ENCODE measurements at places on chromosomes 5 and 9. TPM values are rescaled to one million over a fixed set of nuclear protein-coding genes. Genes with fewer than 3 reads are reported as not detected.

DNA sequence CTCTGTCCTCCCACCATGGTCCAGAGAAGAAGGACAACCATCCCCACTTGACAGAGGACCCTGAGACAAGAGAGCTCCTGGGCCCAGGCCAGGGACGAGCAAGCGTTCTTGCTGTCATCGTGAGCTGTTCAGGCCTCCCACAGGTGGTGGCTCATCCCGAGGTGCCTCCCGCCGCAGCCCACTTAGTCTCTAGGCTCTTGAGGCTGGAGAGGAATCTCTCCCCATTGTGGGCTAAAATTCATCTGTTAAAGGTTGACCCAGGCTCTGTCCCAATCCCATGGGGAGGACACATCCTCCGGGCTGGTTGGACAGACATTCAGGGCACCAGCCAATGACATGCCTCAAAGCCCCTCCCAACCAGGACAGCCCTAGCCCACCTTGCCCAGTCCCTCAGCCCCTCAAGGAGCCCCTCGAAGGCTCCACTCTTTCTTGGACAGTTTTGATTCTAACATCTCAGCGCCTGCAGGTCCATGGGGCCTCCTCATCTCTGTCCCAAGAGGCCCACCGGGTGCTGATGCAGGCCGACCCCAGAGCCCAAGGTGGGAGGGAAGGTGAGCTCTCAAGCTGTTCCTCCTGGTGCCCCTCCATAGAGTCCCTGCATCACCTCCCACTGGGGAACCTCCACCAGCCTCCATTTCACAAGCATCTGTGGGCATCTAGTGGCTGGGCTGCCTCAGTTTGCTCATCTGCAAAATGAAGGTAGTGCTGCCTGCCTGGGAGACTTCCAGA, 52.9 kb downstream of the BARX1 start:
- DNase-seq, result no peak
- H3K4me3 ChIP-seq, result no peak overlapping the region
- no peaks in the 10 kb centered on the region for H3K36me3 ChIP-seq

DNA sequence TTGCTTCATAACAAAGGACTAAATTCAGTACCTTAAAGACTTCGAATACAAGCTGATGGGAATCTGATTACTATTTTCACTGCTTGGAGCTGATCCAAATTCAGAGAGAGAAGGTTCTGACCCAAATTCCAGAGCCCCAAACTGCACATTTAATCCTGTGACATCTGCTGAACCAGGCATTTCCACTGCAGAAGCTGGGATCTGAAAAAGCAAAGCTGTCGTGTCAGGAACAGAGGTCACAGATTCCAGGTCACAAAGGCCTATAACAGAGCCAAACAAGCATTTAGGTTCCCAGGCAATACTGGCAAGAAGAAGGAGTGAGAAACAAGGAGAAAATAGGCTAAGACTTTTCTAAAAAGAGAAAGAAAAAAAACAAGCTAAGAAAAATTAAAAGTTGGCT, 105.3 kb downstream of the UBAP2 start:
- DNase-seq, result no peak
- no peaks in the 10 kb centered on the region for H3K27me3 ChIP-seq
- no peak overlapping the region for H3K4me3 ChIP-seq

GRCh38 chr9:81609782-81610739, 79.3 kb downstream of the TLE1 start:
- no peak overlapping the region for H3K27ac ChIP-seq
- no peaks in the 10 kb centered on the region for H3K4me1 ChIP-seq
- H3K4me3 ChIP-seq, result no peak overlapping the region

GRCh38 chr5:6399980-6400910, 21.9 kb upstream of the MED10 start:
- H3K4me1 ChIP-seq, result no peaks in the 10 kb centered on the region
- H3K27ac ChIP-seq, result no peak overlapping the region
- H3K27me3 ChIP-seq, result no peaks in the 10 kb centered on the region
- H3K36me3 ChIP-seq, result no peaks in the 10 kb centered on the region
- H3K4me3 ChIP-seq, result no peak overlapping the region

DNA sequence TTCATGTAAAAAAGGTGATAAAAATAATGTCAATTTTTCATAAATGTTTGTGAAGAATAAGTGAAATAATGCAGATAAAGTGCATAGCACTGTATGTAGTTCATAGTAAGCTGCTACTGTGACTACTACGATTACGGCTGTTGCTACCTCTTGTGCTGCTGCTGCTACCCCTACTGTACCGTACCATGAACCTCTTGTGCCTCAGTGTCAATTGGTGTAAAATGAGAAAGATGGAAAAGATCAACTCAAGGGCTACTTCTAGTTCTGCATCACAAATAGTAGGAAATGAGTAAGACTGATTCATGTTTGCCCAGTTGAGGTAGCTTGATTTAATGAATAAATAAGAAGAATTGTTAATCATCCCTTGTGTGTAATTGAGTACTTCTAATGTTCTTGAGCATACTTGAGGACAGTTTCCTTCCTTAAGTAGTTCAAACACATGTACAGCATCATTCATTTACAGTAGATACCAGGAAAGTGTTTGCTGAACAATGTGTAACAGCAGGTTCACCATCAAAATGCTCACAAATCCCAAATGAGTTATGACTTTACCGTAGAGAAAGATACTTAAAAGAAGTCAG, 200.0 kb upstream of the ATP10B start:
- no peaks in the 10 kb centered on the region for H3K36me3 ChIP-seq
- no peaks in the 10 kb centered on the region for H3K4me1 ChIP-seq
- no peaks in the 10 kb centered on the region for H3K27me3 ChIP-seq
- H3K27ac ChIP-seq, result no peak overlapping the region
- DNase-seq, result no peak
- no peak overlapping the region for H3K4me3 ChIP-seq

DNA sequence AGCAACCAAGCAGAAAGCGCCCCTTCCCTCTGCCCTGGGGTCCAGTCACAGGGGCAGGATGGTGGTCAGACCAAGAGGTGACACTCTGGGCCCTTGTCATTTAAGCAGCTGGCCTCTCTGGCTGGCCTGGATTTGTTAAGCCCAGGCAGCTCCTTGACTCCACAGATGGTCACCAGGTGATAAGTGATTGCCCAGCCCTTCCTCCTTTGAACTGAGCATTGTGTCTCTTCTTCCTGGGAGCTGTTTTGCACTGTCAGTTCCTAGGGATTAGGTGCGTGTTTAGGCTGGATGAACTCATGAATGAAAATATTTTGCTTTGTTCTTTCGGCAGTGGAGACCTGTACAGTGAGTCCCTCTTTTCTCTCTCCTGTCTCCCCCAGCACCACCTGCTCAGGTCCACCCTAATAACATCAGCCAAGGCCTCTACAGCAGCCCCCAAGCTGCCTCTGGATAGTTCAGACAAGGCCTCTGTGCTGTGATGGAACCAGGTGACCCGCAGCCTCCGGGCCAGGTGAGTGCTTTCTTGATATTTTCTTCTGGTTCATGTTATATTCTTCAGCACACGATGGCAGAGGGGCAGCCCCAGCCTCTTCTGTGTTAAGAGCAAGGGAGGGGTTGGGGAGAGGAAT, 139.7 kb upstream of the PITX1 start:
- H3K27ac ChIP-seq, result no peak overlapping the region
- no peaks in the 10 kb centered on the region for H3K4me1 ChIP-seq
- H3K4me3 ChIP-seq, result no peak overlapping the region
- no peaks in the 10 kb centered on the region for H3K27me3 ChIP-seq
- no peaks in the 10 kb centered on the region for H3K36me3 ChIP-seq

The PTGS1 gene
- 0.28 TPM for total RNA-seq

The SHOC1 gene
- not detected for total RNA-seq

- peaks cover 58% of the 10 kb centered on the region for H3K4me1 ChIP-seq
- H3K36me3 ChIP-seq, result no peaks in the 10 kb centered on the region
- peak; percentile 11 for DNase-seq
- no peak overlapping the region for H3K27ac ChIP-seq
These were observed 114.1 kb downstream of the MLLT3 start for GRCh38 chr9:20508242-20508641.

The CAVIN4 gene
- 0.19 TPM for total RNA-seq

DNA sequence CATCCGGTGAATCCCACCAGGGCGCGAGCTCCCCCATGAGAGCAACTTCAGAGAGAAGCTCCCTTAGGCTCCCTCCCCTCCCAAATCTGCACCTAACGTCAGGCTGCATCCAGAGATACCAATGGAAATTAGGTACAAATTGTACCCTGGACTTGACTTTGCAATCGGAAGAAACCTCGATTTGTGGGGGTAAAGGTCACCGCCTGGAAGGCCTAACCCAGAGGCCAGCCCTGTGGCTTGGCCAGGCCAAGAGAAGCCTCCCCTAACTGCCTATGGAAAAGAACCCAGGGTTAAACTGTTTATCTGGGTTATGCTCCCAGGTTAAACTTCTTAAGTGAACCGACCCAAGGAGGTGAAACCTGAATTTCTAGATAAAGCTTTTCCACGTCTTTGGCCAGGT, 80.4 kb downstream of the GTF3C4 start:
- H3K36me3 ChIP-seq, result no peaks in the 10 kb centered on the region
- H3K27me3 ChIP-seq, result no peaks in the 10 kb centered on the region
- no peak overlapping the region for H3K27ac ChIP-seq
- no peak overlapping the region for H3K4me3 ChIP-seq

GRCh38 chr9:91905237-91905650, 44.8 kb downstream of the ROR2 start:
- H3K27ac ChIP-seq, result no peak overlapping the region
- H3K36me3 ChIP-seq, result no peaks in the 10 kb centered on the region
- H3K27me3 ChIP-seq, result no peaks in the 10 kb centered on the region
- no peak for DNase-seq
- peak overlapping the region; percentile 38 for H3K4me3 ChIP-seq

The SCAMP1 gene
- total RNA-seq, result 29.7 TPM

DNA sequence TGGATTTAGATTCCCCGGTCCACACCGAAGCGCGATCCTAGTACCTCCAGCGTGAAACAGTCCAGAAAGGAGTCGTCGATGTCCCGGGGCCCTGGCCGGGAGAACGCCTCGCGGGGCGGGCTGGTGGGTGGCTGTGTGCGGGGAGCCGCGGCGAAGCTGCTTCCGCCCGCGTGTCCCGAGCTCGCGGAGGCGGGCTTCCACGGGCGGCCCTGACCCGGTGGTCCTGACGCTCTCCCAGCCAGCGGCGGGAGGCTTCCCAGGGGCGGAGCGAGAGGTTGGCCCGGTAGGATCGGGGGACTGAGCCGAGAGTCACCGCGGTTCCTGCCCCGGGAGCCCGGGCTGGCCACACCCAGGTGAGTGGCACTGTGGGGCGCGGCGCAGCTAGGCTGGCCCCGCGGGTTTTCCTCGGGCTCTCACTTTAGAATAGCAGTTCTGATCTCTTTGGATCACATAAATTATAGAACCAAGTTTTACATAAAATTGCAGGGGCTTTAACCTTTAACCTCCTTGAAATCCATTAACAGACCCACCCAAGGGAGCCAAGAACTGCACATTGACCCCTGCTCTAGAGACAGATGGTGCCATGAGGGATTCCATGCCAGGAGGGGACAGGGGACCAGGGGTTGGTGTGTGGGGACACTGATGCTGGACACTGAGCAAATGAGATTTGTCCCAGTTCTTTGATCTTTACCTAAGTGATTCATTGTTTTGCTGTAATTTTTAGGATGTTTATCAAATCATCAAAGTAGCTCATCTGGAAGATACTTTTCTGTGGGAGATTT, 29.2 kb upstream of the IL31RA start:
- H3K27ac ChIP-seq, result no peak overlapping the region
- DNase-seq, result no peak
- peaks cover 11% of the 10 kb centered on the region for H3K27me3 ChIP-seq
- no peaks in the 10 kb centered on the region for H3K36me3 ChIP-seq

DNA sequence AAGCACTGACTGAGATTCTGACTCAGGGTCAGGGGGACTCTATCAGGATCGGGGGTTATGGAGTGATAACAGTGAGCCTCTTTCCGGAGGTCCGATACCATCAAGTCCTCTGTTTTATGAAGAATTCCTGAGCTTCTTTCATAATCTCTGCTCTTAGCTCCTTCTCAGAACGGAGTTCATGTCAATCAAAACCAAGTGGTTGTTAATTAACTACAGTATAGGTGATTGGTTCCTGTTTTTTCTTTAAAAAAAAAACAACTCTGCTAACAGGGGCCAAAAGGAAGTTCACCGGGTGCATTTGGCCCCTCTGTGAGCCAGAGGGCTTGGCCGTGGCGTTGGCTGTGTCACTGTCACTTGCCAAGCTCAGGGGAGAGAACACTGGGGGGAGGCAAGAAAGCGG, 4.0 kb downstream of the GFI1B start:
- H3K4me3 ChIP-seq, result no peak overlapping the region
- peaks cover 12% of the 10 kb centered on the region for H3K27me3 ChIP-seq
- H3K27ac ChIP-seq, result no peak overlapping the region
- H3K4me1 ChIP-seq, result peaks cover 13% of the 10 kb centered on the region
- DNase-seq, result no peak

DNA sequence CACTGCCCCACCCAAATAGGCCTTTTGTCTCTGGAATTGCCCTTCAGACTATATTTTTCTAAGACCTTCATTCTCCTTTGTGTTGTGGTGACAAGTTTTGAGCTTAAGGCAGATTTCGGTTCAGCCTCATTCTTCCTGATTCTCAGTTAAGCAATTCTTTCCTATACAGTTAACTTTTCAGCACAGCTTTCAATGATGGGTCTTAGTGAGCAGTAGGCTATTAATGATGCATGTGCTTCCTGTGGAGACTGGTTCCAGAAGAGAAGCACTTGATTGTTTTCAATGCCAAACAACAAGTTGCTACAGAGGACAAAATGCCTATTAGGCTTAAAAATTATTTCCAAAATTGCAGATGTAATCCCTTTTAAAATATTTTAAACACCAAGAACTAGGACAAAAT, 47.7 kb upstream of the TLX3 start:
- H3K36me3 ChIP-seq, result no peaks in the 10 kb centered on the region
- H3K27ac ChIP-seq, result no peak overlapping the region
- DNase-seq, result no peak
- peaks cover 10% of the 10 kb centered on the region for H3K4me1 ChIP-seq
- no peak overlapping the region for H3K4me3 ChIP-seq
- no peaks in the 10 kb centered on the region for H3K27me3 ChIP-seq

GRCh38 chr5:38420691-38421390, 135.6 kb downstream of the LIFR start:
- no peaks in the 10 kb centered on the region for H3K4me1 ChIP-seq
- peak; percentile 14 for DNase-seq
- H3K27me3 ChIP-seq, result no peaks in the 10 kb centered on the region
